ENCODE measurements at places on chromosomes 5 and 9.

DNA sequence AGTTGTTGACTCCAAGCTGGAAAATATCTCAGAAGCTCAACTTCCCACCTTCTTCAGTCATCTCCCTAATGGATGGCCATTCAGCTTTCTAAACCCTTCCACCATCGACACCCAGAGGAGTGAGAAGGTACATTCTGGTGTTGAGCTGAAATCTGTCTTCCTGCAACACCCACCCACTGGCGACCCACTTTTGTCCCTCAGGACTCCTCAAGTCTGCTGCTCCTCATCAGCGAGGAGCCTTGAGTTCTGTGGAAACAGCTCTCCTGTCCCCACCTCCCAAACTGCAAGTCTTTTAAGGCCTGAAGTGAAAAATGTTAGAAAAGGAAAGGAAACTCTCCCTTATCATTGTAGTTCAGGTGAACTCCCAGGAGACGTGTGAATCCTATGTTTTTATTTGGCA is 111.5 kb upstream of the HAND1 start:
- DNase-seq = no peak

DNA sequence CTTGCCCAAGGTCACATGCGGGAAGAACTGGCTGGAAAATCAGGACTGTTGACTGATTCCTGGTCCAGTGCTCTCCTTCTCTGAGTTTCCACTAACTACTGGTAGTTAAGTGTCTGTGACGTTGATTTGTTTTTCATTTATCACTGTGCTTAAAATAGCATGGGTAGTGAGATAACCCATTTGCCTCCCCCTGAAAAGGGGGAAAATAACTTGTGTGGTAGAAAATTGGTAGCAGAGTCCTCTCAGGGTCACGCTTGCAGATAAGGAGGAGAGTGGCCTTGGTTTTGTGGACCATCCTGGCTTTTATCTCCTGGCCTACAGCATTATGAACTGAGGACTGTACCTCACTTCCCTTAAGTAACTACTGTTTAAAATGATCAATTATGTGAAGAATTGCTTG is 10.9 kb downstream of the FUBP3 start:
- DNase-seq = no peak

DNA sequence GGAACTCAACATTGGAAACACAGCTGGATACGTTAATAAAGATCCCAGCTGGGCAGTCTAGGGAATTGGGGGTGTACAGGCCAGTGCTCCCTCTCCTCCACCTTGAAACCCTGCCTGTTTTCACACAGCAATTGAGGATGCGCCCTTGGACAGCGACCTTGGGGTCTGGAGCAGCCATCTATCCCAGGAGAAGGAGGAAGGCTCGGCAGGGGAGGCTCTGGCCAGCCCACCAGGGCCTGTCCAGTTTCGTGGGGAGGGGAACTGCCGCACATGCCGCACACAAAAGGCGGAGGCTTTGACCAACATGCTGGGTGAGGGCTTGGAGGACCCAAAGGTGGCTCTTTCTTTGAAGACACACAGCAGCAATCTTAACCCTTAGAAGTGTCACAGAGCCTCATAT is 1.4 kb downstream of the COL23A1 start:
- DNase-seq = no peak

GRCh38 chr9:21567926-21568325 is 85.8 kb upstream of the IFNE start:
- no peak for DNase-seq

DNA sequence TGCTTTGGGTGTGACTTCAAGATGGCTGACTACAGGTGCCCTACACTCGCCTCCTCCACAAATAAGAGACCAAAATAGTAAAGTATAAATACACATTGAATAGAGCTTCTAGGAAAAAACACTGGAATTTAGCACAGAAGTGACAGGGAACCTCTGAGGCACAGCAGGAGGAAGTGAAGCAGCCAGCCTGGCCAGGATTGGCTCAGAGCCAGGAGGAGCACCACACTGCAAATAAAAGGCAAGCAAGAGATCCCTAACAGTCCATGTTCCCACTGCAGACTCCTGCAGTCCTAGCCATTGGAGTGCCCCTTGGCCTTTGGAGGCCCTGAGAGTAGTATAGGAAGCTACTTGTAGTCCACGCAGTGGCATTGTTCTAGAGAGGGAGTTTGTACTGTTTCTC is 186.7 kb upstream of the TLX3 start:
- DNase-seq = no peak

- DNase-seq = no peak
Measured at GRCh38 chr5:66992547-66992946, 204.1 kb downstream of the CD180 start.

GRCh38 chr9:87529671-87530070 is 32.0 kb downstream of the DAPK1 start:
- no peak for DNase-seq

- DNase-seq = no peak
Measured at GRCh38 chr9:130766021-130766926, 68.8 kb upstream of the ABL1 start.

DNA sequence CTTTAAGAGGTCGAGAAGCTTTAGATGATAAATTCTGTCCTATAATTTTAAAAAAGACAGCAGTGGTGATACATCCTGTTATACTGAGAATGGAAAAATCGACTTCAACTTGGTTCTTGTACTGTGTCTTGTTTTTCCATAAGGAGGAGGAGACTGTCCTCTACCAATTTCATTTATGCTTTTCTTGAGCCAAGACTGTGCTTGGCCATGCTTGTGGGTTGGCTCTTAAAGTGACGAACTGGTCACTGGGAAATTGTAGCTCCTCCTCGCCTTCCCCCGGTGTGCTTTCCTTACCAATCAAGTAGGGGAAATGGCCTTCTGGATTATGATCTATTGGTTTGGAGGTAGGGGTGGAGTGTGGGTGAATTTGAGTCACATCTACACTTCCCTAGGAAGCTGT is 67.1 kb upstream of the HSPB3 start:
- DNase-seq = no peak

DNA sequence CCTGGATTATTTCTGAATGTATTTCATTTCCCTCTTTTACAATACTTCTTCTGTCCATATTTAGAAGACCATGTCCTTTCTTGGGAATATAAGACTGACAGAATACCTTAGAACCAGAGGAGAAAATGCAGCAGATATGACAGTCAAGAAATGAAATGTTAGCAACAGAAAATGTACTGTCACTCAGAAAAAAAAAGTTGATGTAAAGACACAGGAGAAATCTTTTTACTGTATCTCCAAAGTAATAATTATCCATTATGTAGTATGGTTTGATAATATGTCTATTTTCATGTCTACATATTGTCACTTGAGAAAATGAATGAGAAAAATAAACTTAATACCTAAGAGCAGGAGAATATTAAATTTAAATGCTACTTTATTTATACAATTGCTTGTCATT is 652.1 kb downstream of the GABRG2 start:
- no peak for DNase-seq

DNA sequence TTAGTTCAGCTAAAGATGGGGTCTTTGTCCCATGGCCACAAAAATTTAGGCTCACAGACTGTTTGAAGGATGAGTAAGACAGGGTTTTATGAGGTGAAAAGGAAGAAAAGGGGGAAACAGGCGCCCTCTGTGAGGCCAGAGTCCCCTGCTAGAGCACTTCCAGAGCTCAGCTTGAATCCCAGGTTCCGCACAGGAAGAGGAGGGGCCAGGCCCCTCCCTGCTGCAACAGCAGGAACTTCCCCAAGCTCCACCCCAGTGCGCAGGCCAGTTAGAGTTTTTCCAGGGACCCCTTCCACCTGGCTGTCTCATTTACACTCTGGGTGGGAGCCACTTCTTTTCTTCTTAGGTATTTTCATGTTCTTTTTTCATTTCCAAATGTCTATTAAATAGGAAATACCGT is 480.8 kb downstream of the PSAT1 start:
- no peak for DNase-seq

DNA sequence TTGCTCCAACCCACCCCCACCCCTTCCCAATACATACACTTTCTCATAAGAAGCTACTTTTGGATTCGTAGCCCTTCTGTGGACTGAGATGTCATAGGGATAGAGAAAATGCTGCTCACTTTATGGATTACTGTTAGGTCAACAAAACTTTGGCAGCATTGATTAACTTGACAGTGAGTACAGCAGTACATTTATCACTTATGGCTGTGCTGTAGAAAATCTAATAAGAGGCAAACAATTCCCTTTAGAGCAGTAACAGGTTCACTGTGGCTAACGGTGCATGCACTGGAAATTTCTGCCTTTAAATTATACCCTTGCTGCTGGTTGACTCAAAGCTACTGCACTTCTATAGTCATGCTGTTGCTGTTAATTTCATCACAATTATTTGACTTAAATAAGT is 59.2 kb downstream of the PPIC start:
- DNase-seq = no peak

DNA sequence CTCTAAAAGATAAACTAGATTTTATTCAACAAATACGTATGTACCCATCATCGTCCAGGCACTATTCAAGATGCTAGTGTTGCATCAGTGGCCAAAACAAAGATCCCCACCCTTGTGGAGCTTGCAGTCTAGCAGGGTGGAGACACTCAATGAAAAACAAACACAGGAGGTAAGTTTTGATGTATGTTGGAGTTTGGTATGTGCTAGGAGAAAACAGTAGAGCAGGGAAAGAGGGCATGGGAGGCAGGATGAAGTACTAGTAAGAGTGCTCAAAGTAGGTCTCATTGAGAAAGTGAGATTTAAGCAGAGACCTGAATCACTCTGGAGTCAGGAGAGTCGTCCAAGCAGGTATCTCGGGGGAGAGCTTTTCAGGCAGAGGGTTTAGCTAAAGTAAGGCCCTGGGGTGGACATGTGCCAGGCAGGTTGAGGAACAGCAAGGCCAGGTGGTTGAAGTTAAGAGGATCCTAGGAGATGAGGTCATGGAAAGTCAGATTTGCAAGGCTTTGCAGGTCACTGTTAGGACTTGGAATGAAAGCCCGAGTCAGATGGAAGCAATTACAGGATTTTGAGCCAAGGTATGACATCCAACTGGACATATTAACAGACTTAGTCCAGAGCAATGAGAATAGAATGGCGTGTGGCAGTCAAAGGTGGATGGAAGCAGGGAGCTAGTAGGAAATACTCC is 9.2 kb downstream of the SNX18 start:
- no peak for DNase-seq

DNA sequence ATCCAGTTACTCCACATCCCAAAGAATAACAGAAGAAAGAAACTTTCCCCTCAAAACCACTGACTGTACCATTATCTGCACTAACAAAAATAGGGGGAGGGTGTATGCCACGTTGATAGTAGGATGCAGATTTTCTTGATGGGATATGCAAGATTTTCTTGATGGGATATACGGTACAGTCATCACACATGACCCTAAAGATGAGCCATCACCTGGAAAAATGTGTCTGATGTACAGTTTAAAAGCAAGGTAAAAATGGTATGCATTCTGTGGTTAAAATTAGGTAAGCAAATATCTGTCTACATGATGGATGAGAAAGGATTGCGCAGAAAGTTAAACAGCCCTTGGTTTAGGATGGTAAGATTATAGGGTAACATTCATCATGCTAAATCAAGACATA is 8.6 kb downstream of the COL23A1 start:
- DNase-seq = no peak

GRCh38 chr9:94941211-94941875 is 214.8 kb downstream of the AOPEP start:
- DNase-seq = no peak

GRCh38 chr5:179294891-179295777 is 50.1 kb downstream of the ADAMTS2 start:
- DNase-seq = no peak

DNA sequence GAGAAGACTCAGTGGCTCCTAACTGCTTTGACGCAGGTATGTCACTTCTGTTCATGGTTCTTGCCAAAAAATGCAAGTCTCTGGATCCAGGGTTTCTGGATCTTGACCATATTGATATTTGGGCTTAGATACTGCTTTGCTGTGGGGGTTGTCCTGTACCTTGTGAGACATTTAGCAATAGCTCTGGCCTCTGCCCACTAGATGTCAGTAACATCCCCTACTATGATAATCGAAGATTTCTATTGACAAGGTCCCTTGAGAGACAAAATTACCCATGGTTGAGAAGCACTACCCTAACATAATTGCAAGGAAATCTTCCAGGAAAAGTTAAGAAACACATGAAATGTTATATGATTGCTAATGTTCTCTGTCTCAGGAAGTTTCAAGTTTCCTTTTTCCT is 285.4 kb downstream of the TMEM232 start:
- no peak for DNase-seq

DNA sequence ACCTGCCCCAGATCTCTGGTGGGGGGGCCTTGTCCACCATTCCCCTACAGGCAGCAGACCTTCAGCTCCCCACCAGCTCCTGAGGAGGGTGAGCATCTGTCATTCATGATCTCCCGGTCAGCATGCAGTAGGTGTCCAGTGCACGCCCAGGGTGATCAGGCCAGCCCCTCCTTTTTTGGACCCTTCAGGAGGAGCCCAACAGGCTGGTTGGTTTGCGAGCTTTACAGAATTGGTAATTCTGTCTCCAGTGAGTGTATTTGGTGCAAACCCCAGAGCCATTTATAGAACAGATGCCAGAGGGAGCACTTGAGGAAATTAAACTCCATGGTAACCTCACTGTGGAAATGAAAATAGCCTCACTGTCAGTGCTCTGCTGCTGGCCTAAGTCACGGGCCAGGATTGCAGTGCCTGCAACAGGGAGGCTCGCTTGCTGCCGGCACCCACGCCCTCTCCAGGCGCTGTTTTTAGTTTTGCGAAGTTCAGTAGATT is 23.4 kb downstream of the WNK2 start:
- DNase-seq = no peak

- DNase-seq = no peak
Measured at GRCh38 chr9:88535226-88536022, 446 bp downstream of the NXNL2 start.

- DNase-seq = no peak
Measured at GRCh38 chr5:132644177-132644576, 13.8 kb upstream of the IL13 start.

DNA sequence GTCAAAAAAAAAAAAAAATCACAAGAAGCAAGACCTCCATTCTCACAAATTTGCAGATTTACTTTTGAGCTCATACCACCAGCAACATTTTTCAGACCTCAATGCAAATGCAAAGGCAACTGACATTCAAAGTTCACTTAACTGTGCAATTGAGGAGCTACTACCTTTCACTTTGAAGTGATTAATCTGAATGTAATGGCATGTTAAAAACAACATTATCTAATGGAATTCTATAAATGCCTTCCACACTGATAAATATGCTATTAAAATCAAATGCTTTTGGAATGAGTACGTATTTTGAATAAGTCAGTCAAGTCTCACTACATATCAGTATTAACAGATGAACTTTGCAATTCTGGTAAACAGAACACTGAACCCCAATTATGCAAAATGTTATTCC is 32.3 kb downstream of the UBQLN1 start:
- no peak for DNase-seq

- DNase-seq = peak; percentile 8
Measured at GRCh38 chr9:84062538-84062937, 81.9 kb downstream of the RMI1 start.

- peak; percentile 79 for DNase-seq
Measured at GRCh38 chr5:82975812-82976211, 101.4 kb downstream of the TMEM167A start.

GRCh38 chr5:65032250-65032649 is 263.5 kb downstream of the CWC27 start:
- no peak for DNase-seq

Measured in epithelial cell of prostate (primary cell).